ENCODE measurements at places on chromosomes 7 and 10.
A peak's percentile ranks its signal among the peaks of the same experiment; 100 is the strongest.

DNA sequence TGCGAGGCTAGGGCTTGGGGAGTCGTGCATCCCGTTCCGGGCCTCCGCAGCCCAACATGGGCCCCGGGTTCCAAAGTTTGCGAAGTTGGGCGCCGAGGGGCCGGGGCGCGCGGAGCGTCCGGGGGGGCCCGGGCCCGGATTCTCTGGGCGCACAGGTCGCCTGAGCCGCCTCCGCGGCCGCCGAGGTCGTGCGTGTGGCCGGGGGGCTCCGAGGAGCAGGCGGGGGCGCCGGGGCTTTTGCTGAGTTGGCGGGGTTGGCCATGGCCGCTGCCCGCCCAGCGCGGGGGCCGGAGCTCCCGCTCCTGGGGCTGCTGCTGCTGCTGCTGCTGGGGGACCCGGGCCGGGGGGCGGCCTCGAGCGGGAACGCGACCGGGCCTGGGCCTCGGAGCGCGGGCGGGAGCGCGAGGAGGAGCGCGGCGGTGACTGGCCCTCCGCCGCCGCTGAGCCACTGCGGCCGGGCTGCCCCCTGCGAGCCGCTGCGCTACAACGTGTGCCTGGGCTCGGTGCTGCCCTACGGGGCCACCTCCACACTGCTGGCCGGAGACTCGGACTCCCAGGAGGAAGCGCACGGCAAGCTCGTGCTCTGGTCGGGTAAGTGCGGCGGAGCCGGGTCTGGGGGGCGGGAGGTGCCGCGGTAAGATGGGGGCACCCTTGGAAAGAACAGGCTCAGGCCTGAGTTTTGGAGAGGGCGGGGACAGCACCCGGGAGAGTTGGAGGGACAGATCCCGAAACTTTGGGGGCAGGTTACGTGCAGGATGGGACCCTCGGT, 643 bp downstream of the SMO start:
- DNase-seq, result peak; percentile 48

- no peak for DNase-seq
Measured at GRCh38 chr10:48279081-48279751, 4.7 kb upstream of the FRMPD2 start.

DNA sequence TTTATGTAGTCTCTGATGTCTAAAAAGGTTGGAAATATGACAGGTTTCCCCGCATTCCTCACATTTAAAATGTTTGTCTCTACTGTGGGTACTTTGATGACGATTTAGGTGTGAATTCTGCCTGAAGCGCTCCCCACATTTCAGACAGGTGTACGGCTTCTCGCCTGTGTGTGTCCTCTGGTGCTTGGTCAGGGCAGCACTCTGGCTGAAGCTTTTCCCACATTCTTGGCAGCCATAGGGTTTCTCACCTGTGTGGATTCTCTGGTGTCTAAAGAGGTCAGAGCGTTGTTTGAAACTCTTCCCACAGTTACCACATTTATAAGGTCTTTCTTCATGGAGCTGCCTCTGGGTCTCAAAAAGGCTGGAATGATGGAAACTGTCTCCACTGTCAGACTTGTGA, 6.3 kb downstream of the ZNF394 start:
- no peak for DNase-seq

GRCh38 chr10:11921800-11922392, 98.7 kb downstream of the PROSER2 start:
- no peak for DNase-seq

All from Right ventricle myocardium superior (tissue), 1 donor.